ENCODE measurements at places on chromosomes 5 and 9.

- no peak for DNase-seq
These were observed 388.5 kb upstream of the PAPPA start for GRCh38 chr9:115765060-115765459.

GRCh38 chr5:82142928-82143577, 135.1 kb downstream of the RPS23 start:
- no peak for DNase-seq

DNA sequence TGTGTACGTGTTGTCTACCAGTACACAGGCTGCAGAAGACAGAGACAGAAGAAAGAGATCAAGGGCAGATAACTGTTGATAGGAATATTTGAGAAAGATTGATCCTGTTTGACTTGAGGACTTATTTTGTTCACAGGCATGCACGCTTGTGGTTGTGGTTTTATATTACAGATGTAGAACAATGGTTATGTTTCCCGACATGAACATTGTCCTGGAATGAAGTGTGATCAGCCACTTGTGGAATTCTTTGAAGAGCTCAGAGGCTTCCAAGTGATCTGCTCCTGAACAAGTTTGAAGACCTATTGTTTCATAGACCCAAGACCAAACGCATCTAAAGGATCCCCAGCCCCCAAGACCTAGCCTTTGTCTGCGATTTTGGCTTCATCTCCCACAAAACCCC, 13.7 kb downstream of the TEX53 start:
- DNase-seq = no peak

GRCh38 chr5:39013938-39014337, 60.3 kb downstream of the RICTOR start:
- DNase-seq = no peak

DNA sequence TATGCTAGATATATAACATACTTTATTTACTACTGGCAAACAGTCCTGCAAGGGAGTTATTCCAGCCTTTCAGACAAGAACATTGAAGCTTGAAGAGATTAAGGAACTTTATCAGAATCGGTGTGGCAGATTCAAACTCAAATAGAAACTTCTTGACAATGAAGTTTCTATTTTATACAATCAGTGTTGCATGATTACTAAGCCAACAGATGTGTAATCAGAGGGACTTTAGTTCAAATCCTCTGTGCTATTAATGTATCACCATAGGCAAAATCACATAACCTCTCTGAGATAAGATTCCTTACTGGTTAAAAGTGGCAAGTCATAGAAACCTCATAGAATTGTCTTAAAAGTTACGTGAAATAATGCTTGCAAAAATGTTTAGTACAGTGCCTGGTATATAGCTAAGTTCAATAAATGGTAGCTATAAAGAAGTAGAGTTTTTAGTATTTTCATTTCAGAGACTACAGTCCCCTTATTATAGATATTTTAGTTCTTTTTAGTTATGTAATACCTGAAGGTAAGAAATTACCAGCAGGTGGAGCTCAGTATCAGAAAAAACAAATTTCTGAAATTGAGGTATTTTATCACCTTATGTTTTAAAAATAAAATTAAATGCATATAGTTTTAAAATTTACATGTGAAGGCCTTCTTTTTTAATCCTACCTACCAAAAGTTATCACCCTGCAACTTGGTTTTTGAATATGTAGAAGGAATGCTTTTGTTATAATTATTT, 172.1 kb downstream of the FER start:
- no peak for DNase-seq

- DNase-seq = no peak
These were observed 38.1 kb upstream of the HNRNPA0 start for GRCh38 chr5:137792303-137792702.

DNA sequence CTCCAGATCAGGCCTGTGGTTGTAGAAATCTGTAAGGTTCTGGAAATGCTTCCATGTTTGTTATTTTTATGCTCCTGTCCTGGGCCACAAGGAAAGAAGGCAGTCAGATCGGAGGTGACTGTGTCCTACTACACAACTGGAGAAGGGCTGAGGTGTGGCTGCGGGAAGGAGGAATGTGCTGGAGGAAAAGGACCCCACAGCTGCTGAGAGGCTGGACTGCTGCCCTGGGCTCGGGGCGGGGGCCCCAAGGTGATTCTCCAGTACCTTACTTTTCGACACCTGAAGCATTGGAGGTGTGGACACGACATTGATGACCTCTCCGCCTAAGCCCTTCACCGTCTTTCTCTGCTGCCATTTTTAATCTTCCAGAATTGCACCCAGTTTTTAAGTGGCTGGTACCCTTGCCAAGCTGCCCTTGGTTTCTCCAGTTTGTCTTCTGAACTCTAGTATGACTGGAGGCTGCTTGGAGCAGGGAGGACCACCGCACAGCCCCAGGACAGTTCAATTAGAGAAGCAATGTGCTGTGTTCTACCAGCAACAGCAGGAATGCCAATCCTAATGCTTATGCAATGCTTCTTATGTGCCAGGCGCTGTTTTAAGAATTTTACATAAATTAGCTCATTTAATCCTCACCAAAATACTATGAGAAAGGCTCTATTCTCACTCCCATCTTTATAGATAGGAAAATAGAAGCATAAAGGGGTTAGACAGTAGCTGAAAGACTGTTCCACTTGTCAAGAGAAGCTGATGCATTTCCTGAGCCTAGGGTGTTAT, 13.5 kb upstream of the ANKRD33B start:
- DNase-seq = no peak

DNA sequence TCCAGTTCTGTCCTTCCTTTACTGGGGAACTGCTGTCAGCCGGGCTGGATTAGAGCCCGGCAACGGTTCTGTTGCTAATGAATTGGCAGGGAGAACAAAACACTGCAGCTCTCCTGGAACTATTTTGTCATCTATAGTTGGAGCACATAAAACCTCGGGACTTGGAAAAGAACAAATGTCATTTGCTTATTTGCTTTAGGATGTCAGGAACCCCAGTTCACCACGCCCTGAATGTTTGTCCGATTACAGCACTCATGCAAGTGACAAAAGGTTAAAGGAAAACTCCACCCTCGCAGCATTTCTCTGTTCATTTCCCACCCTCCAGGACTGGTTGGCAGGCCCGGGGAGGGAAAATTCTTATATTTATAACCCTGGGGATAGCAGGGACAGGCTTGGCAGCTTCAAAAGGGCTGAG, 66.4 kb upstream of the PLPP1 start:
- DNase-seq = peak; percentile 6

DNA sequence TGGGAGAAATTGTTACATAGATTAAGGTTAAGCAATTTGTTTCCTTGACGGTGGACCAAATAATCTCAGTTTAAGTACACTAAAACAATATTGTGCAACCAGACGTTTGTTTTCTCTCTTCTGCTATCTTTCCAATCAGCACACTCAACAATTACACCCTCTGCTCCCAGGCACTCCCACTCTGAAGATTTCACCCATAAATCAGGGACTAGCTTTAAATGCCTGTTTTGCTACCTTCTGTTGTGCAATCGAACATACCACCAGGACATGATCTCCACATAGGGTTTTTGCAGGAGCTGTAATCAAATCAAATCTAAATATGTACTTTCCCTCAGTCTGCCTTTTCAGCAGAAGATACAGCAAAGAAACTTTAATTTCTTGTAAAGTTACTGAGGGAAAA, 405.8 kb upstream of the TLE4 start:
- no peak for DNase-seq

- DNase-seq = no peak
These were observed 12.4 kb downstream of the CLPTM1L start for GRCh38 chr5:1332461-1333001.

DNA sequence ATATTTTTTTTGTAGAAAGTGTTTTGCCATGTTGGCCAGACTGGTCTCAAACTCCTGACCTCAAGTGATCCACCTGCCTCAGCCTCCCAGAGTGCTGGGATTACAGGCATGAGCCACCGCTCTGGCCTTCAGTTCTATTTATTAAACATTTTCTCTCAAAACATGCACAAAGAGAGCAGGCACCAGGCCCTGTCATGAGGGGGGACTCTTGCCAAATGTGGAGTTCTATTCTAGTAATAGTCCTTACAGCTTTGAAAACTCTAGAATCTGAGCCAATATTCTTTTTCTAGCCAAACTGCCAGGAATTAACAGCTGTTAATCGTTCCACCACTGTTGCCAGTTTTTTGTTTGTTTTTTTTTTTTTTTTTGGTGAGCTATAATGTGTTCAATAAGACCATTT, 124.6 kb downstream of the TARS1 start:
- DNase-seq = no peak

DNA sequence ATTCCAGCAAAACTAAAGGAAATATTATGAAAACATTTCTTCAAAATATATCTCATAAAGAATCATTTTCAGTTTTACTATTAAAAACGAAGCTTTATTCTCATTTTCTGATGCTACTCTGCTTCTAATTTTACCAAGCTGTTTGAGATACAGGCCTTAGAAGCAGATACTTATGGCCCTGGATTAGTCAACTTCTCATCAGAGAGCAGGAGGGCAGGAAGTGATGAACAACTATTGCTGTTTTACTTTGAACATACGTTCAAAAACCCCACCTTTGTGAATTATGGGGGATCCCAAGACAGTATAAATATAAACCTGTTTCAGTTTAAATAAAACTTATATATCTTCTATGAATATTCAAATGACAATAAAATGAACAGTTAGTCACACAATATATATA, 16.0 kb downstream of the MPDZ start:
- DNase-seq = no peak

- DNase-seq = no peak
These were observed 454.6 kb upstream of the TUSC1 start for GRCh38 chr9:26132746-26133312.

- no peak for DNase-seq
These were observed 47.8 kb downstream of the NR3C1 start for GRCh38 chr5:143355710-143356109.

- peak; percentile 11 for DNase-seq
These were observed 102.9 kb downstream of the LIFR start for GRCh38 chr5:38453506-38453905.

DNA sequence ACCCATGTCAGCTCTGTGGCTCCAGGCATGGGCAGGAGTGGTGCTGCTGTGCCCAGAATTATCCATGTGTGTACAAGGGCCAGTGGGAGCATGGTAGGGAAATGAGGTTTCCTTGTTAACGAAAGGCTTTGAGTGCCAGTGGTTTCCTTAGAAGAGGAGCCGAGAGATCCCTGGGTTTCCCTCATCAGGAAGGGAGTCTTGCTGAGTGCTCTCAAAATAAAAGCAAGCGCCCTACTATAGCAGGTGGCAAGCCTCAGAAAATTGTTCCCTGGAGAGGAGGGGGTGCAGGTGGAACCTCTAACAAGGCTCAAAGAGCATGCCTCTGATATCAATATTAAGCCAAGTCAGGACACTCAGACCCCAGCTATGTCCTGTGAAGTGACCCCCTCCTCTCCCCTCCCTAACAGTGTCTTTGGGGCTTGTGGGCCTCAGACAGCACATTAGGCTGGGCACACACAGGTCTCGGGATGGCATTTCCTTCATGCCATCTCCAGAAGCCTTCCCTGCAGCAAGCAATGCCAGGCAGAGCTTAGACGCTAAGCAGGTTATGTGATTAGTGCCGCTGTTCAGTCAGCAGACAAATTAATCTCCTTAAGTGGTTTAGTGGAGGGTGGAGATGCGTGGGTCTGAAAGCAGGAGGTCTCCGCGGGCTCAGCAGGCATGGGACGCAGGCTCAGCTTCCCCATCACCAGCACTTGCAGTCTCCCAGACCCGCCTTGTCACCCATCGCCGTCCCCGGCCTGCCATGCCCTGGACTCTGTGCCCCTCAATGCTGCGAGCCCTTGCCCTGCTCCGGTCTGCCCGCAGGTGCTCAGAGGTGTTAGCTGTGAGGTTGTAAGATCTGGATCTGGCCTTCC, 60.0 kb upstream of the RARS1 start:
- DNase-seq = no peak

- no peak for DNase-seq
These were observed 83.4 kb downstream of the ADRB2 start for GRCh38 chr5:148909766-148910165.

- DNase-seq = no peak
These were observed 9.3 kb upstream of the OR13F1 start for GRCh38 chr9:104494808-104495207.

DNA sequence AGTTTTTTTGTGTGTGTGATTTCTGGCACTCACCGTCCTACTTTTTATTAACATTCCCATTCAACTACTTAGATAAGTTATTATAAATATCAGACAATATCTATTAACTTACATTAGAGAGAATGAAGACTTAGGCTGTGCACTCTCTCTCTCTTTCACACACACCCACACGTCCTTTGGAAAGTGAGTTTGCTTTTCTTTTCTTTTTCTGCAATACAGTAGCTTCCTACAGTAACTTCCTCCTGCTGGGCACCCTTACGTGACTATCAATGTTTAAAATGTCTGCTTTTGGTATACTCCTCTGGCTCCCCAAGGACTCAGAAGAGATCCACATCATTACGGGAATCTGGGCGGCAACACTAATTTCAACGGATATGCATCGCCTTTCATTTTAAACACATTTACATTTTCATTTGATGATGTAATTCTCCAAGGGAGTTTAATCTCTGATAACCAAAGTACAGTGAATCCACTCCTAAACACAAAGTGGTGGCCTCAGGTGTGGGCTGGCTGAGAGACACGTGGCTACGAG, 179.5 kb downstream of the MAPKAP1 start:
- no peak for DNase-seq

- no peak for DNase-seq
These were observed 7.2 kb upstream of the TXNDC8 start for GRCh38 chr9:110344821-110345220.

GRCh38 chr9:34575862-34576596, 13.5 kb downstream of the CNTFR start:
- DNase-seq = no peak

GRCh38 chr5:54616518-54617220, 99.1 kb downstream of the SNX18 start:
- DNase-seq = no peak

DNA sequence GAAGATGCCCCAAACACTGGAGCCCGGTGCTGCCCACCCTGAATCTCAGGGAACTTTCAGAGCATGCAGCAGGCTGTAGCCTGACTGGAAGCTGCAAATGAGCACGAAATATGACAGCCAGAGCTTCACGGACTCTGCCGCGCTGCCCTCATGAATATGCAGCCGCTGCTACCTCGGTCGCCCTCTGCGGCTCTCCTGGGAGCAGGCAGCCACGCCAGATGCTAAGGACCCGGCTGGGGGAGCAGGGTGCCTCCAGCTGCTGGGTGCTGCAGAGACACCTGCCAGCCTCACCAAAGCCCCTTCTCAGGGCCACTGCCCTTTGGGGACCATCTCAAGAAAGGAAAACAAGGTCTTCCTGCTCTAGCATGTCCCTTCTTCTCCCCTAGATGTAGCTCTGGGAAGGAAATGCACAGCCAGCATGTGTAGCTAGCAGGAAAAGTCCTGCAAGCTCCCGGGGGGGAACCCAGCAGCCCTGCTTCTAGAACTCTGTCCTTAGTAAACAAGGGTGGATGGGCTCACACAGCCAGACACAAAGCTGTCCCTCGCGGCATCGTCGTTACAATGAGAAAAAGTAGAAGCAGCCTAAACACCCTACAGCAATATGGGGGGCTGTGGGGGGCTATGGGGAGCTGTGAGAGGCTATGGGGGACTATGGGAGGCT, 56.8 kb upstream of the OLFM1 start:
- DNase-seq = no peak
